ENCODE measurements at places on chromosomes 3 and 15. TPM values are rescaled to one million over a fixed set of nuclear protein-coding genes. Genes with fewer than 3 reads are reported as not detected.

The STXBP5L gene
- total RNA-seq: 0.12 TPM

The TOPBP1 gene
- total RNA-seq: 30.8 TPM

The SOX14 gene
- not detected for total RNA-seq

The HEG1 gene
- 49.2 TPM for total RNA-seq

The ABCF3 gene
- 65.3 TPM for total RNA-seq

The CMC1 gene
- total RNA-seq: 9.9 TPM
